Stimulated activated CD4-positive, alpha-beta T cell treated with anti-CD3 and anti-CD28 coated beads, Interleukin-15, amount 100 ng/mL, for 1 hour (primary cell): ENCODE measurements at places on chromosomes 4 and X.

- DNase-seq: no peak
These were observed 65.0 kb upstream of the MAGEB2 start for GRCh38 chrX:30150196-30150895.

GRCh38 chrX:74242050-74242449 is 61.9 kb upstream of the ZCCHC13 start:
- no peak for DNase-seq

- DNase-seq: no peak
These were observed 78.5 kb upstream of the MTNR1A start for GRCh38 chr4:186633844-186634243.

- DNase-seq: no peak
These were observed 795.2 kb downstream of the TRIML1 start for GRCh38 chr4:188934320-188934962.

GRCh38 chr4:69490271-69490670 is 5.4 kb downstream of the UGT2B4 start:
- DNase-seq: no peak

DNA sequence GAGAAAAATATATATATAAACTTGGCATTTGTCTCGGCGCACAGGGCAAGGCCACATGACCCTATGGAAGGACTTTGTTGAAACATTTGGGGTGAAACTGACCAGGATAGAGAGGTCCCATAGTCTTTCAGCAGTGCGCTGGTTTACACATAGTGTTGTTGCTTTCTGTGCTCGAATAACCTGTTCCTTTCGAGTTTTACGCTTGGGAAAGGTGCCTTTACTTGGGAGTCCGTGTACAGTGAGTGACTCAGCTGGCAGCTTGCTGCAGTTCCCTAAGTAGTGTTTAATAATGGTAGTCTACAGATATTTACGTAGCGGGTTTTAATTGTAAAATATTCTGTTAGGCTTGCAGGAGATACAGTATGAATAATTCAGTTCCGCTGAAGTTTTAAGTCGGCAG is 578 bp downstream of the APOOL start:
- DNase-seq: no peak

- no peak for DNase-seq
These were observed 3.5 kb downstream of the ENAM start for GRCh38 chr4:70632028-70632427.

- DNase-seq: no peak
These were observed 917.0 kb upstream of the LCORL start for GRCh38 chr4:18938343-18939099.

DNA sequence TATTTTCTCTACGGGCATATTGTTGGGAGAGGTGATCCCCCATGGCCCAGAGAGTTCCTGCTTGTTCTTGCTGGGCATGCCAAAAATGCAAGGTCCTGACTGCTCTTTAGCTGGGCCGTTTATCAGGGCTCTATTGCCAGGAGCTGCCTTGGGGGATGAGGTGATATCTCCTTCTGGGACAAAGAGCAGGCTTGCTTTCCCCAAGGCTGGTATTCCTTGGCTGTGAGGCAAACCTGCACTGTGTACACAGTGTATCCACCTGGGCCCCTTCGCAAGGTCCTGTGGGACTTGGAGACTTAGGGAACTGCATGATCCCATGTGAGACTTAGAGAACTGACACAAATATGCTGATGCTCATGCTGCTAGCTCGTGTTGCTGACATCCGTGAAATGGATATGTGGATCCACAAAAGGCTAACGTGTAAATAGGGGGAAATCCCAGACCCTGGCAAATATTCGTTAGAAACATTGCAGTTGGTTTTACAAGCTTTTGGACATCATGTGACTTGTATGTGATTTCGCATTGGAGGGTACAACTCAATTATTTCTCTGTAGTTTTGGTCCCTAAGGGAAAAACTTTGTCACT is 24.4 kb upstream of the ZFX start:
- no peak for DNase-seq

- no peak for DNase-seq
These were observed 35.3 kb downstream of the FAM13A start for GRCh38 chr4:89021684-89022083.
